Activated CD4-positive, CD25-positive, alpha-beta regulatory T cell treated with anti-CD3 and anti-CD28 coated beads, Interleukin-2, amount 50 U/mL, for 72 hours (primary cell): ENCODE measurements at places on chromosomes 1 and 21.
A peak's percentile ranks its signal among the peaks of the same experiment; 100 is the strongest.

GRCh38 chr1:63848733-63849132, 74.9 kb downstream of the ROR1 start:
- no peak for DNase-seq

- DNase-seq, result no peak
Measured at GRCh38 chr1:203751051-203751450, 13.9 kb upstream of the LAX1 start.

DNA sequence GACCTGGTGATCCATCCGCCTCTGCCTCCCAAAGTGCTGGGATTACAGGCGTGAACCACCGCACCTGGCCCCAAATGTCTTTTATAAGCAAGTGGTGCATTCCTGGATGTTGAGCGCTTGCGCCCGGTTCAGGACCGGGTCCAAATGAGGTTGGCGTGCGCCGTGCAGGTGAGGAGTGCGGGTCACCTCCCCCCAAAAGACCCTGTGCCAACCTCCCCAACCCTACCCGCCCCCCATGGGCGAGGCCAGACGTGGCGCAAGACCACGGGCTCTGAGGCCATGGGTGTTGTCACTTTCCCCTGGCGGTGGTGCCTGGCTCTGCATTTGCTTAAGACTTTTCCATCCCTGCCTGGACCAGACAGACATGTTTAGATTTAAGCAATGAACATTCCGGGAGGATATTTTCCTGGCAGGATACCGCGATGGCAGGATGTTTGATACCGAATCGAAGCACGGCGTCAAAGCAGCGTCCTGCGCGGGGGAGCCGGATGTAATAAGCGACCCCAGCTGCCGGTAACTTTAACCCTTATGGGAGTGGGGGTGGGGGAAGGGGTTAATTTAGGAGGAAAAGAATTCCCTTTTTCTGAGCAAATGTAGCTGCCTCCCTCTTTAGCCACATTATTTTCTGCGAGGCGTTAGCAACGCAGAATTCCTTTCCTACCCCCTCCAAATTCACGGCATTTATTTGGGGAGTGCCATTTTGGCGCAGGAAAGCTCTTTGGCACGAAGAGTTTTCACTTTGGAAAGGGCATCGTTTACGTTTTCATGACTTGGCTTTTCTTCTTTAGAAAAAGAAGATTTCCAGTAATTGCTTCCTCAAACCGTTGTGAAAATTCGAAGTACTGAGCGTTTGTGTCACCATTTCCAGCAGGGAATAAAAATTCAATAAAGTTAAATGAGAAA, 27.8 kb upstream of the RNF187 start:
- DNase-seq, result peak; percentile 64

GRCh38 chr21:42006765-42007164, 3.4 kb downstream of the ZBTB21 start:
- no peak for DNase-seq

GRCh38 chr1:219066631-219067349, 106.9 kb upstream of the LYPLAL1 start:
- no peak for DNase-seq

DNA sequence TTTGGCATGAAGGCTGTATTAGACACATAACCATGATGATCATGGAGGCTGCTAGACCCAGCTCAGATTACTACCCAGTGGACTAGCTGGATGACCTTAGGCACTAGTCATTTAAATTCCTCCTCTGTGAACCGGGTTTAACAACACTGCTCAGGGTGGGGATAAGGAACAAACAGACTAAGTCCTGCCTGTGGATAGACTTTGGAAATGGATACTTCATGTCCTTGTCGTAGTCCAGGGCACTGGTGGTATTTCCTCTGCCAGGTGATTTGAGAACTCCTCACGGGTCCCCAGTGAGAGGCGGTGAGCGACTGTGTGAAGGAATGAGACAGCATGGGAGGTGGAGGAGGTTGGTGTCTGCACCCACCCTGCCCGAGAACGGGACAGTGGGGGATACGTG, 72.9 kb upstream of the SELENON start:
- no peak for DNase-seq

DNA sequence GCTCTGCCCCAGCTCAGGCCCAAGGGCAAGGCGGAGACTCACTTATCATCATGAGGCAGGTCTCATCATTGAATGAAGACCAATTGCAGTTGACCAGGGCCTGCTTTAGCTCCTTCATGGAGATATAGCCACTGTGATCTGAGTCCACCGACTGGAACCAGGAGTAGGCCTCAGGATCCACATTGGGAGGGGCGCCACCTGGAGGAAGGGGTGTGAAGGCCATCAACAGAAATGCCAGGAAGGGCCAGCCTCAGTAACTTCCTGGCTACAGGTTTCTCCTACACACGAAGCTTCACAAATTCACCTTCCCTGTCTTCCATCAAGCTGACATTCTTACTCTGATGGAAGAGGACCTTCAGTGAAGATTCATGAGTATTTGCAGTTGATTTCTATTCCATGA, 11.6 kb downstream of the PEF1 start:
- no peak for DNase-seq

- no peak for DNase-seq
Measured at GRCh38 chr1:208485512-208485911, 241.3 kb upstream of the PLXNA2 start.

- no peak for DNase-seq
Measured at GRCh38 chr1:245671349-245671748, 516.6 kb downstream of the KIF26B start.

- no peak for DNase-seq
Measured at GRCh38 chr21:39003982-39004633, 179.1 kb downstream of the PSMG1 start.

DNA sequence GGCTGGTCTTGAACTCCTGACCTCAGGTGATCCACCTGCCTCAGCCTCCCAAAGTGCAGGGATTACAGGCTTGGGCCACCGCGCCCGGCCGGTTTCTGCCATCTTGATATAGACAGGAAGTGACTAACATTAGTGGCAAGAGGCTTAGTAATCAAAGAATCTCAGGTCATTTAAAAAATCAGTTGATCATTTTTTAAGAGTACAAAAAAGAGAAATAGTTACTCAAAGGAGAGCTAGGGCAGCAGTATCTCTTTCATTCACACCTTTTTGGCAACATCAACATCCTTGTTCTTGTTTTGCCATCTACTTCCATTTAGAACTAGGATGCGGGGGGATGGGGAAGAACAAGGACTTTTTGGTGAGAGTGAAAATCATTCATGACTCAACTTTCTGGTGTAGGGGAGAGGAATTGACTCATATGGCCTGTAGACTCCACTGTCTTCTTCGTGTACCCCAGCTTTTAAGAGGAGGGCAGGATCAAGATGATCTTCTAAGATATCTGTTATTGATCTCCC, 8.8 kb downstream of the FCRLB start:
- no peak for DNase-seq

- DNase-seq, result no peak
Measured at GRCh38 chr1:103911450-103911849, 161.8 kb downstream of the AMY1C start.

- DNase-seq, result no peak
Measured at GRCh38 chr1:169052727-169053126, 53.8 kb upstream of the ATP1B1 start.

DNA sequence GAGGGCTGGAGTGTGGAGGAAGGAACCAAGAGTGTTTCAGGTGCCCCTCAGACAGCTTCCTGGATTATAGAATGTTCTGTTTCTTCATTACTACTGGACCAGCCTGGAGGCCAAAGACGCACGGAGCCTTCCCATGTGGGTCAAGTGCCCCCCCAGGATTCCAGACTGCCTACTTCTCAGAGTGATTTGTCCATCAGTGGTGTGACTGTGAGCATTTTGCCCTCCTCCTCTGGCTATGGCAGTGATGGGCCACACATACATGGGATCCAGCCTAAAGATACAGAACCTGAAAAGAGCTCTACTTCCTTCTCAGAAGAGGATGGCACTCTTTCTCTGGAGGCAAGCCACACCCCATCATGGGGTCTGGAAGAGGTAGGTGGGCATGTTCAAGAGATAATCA, 64.9 kb downstream of the MACF1 start:
- DNase-seq, result no peak

- DNase-seq, result peak; percentile 56
Measured at GRCh38 chr1:40948741-40949443, 30.6 kb upstream of the CTPS1 start.

GRCh38 chr1:176461576-176461975, 1.4 kb upstream of the PAPPA2 start:
- no peak for DNase-seq

DNA sequence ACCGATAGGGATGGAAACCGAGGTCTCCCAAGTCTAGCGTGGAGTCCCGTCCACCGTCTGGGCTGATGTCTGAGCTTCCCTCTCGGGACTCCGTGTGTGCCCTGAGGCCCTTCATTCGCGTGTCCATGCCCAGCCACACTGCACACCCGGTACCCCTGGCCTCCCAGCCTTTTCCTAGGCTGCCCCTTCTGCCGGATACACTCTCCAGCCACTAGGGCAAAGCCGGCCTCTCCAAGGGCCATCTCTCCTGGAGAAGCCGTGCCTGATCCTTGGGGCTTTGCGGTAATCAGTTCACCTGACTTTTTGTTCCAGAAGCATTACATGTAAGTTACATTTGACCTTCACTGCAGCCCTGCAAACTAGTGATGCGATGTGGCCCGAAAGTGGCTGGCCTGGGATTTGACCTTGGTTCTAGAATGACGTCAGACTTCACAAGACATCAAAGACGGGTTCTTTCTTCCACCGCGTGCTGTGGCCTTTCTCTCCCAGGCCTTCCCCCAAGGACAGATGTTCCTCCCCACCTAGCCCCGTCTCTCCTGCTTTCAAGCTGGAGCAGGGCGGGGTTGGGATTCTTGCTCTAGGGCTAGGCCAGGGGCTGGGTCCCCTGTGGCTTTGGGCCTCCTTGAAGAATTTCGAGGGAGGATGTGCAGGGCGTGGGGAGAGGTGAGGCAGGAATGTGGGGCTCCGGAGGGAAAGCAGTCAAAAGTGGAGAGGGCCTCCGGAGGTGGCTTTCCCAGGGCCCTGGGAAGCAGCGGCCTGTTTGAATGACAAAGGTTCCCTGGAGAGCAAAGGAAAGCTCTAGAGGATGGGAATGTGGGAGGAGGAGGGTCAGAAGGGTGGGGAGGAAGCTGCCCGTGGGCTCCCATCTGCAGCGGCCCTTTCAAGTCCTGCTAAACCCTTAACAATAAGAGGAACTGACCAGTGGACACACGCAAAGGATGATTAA, 49.7 kb upstream of the SLC2A1 start:
- DNase-seq, result no peak

DNA sequence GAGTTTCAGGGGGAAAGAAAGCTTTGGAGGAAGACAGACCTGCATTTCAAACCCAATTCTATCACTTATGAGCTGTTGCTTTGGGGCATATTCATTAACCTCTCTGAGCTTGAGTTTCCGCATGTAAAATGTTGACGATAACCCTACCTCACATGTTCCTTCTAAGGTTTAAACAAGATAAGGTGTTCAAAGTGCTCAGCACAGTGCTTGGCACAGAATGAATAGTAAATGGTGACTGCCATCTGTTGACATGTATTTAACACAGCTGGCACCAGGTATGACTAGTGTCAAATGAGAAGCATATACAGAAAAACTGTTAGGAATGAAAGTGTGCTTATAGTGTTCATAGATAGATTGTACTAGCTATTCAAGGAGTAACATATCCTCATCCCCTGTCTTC, 155.5 kb downstream of the PTGER3 start:
- no peak for DNase-seq

- no peak for DNase-seq
Measured at GRCh38 chr1:25837262-25837875, 17.6 kb downstream of the MTFR1L start.

DNA sequence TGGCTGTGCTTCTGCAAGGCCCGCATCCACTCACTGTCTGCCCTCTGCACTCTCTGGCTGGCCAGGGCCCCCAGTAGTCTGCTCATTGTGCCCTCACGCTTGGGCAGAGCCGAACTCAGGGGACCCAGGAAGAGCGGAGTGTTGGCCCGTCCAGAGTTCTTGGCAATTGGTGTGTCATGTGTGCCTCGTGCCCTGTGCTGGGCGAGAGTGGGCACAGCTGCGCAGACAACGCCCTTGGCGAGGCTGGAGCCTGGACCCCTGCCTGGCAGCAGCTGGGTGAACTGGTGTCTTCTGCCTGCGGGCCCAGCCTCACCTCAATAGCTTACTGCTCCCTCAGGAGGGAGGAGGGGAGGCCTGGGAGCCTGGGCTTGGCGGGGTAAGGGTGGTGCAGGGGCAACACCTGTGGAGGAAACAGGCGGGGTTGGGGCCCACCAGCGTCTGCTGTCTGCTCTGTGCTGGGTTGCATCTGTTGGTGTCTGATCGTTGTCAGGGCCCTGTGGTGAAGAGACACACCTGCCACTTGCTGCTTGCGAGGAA, 2.1 kb downstream of the GUK1 start:
- DNase-seq, result no peak

DNA sequence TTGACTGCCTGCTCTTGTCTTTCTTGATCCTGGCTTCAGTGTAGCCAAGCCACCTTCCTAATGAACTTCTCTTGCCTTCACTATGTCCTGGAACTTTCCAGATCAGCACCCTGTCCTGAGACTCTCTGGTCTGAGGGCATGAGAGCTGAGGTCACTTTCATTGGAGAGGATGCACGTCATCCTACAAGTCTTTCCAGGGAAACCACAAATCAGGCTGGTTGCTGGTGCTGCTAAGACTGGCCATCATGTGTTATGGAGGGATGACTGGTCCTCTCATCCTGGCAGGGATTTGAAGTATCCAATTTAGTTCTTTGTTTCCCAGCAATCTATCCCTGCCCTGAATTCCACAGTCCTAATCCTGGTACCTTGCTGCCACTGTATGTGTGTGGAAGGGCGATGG, 228.6 kb downstream of the GPATCH2 start:
- DNase-seq, result no peak

DNA sequence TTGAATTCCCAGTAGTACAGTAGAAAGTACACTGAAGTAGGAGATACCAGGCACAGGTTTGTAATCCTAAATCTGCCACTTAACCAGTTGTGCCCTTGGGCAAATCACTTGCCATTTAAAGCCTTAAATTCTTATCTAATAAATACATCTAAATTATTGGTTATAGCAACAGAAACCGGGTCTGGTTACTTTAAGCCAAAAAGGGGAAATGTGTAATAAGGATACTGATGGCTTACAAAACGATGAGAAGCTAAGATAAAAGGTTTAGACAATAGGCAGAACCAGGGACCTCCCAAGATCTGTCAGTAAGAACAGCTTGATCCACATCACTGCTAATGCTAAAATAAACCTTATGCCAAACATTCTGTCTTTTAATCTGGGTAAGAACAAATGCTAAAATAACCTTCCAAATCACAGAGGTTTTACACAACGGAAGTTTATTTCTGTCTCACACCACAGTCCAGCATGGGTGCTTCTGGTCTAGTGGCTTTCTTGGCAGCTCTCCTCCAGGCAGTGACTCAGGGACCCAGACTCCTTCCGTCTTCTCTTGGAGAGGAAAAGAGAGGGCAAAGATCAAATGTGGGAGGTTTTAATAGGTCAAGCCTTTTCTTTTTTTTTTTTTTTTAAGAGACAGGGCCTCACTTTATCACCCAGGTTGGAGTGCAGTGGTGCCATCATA, 16.5 kb upstream of the ZMYM1 start:
- DNase-seq, result no peak

- no peak for DNase-seq
Measured at GRCh38 chr1:20190256-20191160, 4.2 kb upstream of the PLA2G2C start.

GRCh38 chr1:119279456-119280381, 88.9 kb upstream of the HAO2 start:
- DNase-seq, result no peak

- no peak for DNase-seq
Measured at GRCh38 chr1:228544921-228545591, 57.9 kb downstream of the RNF187 start.
